IPS DF 19.7 (cell line): ENCODE measurements at places on chromosomes 7 and 10.

DNA sequence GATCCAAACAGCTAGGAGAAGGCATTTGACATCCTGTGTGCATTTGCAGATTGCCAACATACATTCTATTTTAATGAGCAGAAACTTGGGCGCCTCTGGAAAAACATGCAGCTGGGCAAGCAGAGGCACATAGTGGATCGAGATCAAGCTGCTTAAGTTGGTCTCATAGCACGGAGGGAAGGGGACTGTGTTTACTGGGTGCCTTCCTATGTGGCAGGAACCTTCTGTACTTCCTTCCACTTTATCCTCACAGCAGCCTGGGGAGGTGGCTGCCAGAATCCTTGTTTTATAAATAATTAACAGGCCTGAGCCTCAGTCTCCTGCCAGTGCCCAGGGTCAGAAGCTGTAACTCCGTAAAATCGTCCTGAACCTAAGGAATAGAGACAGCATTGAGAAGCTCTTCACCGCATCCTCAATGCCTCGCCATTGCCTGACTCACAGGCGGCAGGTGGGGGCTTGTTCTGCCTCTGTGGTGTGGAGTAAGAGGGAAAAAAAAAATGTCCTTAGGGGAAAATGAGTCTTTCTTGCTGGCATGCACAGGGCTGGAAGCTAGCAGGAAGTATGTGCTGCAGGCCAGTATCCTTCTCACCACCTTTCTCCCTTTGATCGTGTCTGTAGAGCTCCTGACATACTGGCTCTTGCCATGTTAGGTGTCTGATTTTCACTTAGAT, 6.2 kb downstream of the VWA2 start:
- no peak for DNase-seq

GRCh38 chr10:75211007-75211691, 553 bp downstream of the VDAC2 start:
- no peak for DNase-seq

- DNase-seq, result peak; percentile 20
Measured at GRCh38 chr7:54932818-54933543, 85.8 kb upstream of the EGFR start.

DNA sequence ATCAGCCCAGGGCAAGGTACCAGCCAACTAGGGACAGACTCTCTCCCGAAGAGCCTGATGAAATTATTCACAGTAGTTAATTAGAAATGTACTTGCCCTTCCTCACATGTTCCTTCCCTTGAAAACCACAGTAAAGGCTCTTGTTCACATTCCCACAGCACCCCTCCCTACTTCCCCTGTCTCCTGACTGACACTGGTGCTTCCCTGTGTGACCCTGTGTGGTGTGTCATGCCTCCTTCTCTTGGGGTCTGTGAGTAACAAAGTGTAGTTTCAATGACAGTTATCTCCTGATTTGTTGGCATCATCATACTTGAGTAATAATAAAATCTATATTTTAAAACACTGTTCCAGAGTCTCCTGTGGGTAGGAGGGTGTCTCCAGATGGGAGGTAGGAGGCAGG, 209.7 kb downstream of the ABCA13 start:
- no peak for DNase-seq

- DNase-seq, result no peak
Measured at GRCh38 chr10:128908499-128908898, 558.5 kb upstream of the MGMT start.

DNA sequence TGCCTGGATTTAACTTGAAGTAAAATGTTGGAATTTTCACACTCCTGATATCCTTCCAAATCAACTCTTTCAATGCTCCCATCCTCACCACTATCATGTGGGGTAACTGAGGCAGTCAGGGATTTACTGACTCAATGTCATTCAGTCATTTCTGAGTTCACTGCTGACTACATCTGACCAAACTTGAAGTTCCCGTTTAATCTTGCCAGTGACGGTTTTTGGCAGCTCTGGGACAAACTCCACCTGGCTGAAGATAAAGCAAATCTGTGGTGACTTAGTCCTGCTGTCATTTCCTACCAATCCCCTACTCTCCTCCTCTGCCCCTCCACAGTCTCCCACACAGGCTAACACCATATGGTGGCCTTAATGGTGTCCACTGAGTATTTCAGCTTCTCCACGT, 22.7 kb upstream of the ACSM6 start:
- DNase-seq, result no peak

DNA sequence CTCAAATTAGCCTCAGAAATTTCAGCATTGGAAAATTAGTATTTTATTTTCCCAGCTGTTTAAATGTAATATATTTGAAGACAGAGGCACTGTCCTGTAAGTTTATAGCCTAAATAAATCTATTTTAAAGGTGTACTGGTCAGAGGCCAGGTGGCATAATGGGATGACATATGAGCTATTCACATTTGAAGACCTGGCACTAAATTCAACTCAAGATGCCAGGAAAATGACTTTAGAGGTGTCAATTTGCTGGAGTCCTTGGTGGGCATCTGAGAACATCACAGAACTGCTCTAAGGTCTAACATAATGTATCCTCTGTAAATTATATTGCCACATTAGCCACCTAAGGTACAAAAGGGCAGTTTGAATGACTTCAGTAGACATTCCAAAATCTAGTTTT, 348.9 kb upstream of the BMPER start:
- DNase-seq, result no peak

GRCh38 chr10:31650010-31650409, 278.6 kb downstream of the ARHGAP12 start:
- DNase-seq, result no peak

DNA sequence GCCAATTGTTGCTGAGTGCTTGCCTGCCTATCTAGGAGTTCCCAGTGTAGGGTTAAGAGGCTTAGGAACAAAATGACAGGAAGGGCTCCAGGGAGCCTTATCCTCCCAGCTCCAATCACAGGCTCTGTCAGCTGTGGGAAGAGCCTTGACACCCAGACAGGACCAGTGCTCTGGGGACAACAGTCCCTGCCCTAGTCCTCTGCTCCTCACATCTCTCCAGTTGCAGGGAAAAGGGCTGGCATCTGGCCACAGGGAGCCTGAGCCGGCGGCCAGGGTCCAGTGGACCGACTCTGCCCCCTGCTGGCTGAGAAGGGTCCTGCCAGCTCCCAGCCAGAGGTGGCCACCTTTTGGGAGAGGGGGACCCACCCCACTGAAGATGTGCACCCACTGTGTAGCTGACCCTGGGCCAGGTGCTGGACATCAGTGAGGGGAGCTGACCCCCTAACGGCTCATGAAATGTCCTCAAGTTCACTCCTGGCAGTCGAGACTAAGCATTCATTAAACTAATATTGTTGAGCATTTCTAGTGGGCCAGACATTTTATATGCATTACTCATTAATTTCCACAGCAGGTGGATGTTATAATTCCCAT, 17.6 kb downstream of the DNAJB12 start:
- DNase-seq, result no peak

DNA sequence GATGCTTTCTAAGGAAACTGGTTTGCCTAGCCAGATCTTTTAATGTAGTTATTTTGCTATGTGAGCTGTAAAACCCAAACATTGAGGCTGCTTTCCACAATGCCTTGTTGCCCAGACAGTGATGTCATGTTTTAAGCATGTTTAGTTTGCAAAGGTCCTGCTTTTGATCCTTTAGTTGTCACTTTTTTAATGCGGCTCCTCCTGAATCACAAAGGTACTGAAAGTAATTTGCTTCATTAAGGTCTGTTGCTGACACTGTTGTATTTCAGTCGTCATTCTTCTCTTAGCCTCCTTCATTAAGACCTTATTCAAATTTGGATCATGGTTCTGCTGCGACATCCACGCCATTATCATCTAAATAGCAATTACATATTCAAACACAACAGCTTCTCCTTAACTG, 10.6 kb downstream of the RPA3 start:
- DNase-seq, result peak; percentile 12

- no peak for DNase-seq
Measured at GRCh38 chr7:95457947-95458346, 23.1 kb upstream of the PON2 start.

DNA sequence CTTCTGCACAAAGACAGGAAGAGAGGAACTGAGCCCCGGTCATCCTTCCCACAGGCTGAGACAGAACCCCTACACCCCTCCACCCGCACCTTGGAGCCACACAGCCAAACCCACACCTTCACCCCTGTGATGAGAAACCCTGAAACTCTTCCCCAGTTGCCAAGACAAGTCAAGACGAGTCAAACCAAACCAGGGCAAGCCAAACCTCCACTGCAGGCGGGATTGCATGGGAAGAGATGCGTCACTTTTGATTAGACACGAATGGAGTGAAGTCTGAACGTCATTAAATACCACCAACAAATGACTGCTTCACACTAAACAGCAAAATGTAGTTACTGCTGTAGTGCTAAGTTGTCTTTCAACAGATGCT, 73.8 kb downstream of the PRPF18 start:
- no peak for DNase-seq

DNA sequence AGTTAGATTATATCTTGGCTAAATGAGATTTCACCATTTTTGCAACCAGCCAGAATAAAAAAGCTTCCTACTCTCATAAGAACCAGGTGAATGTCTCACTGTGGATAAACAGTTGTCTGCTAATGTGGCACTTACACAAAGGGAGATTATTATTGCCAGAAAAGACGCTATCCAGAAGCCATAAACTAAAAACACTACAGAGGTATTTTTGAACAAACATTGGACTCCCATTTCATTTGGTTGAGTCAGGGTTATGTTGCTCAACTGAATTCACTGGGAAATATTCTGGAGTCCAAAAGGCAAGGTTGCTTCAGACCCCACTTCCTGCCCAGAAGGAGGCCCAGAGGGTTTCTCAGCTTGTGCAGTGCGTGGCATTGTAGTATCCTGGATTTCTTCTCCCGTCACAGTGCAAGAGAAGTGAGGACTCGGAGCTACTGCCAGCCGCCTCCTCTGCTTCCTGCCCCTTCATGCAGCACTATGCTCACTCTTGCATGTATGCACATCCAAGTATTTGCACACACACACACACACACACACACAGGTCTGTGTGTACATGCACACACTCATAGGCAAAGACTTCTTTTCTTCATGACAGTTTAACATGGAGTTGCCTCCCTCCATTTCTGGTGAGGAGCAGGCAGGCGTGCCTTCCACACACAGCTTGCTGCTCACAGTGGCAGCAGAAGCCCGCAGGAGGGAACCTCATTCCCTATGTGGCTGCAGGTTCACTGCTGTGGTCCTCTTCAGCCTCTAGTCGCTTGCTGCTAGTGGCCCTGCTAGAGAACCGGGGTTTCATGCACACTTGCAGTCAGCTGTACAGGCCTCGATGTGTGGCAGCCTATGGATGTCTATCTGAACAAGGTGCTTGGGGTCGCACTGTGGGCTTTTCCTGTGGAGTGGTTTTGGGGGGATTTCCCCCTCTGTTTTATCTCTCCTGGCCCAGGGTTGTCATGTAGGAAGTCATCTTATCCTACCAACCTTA, 10.1 kb downstream of the DENND10 start:
- DNase-seq, result no peak

DNA sequence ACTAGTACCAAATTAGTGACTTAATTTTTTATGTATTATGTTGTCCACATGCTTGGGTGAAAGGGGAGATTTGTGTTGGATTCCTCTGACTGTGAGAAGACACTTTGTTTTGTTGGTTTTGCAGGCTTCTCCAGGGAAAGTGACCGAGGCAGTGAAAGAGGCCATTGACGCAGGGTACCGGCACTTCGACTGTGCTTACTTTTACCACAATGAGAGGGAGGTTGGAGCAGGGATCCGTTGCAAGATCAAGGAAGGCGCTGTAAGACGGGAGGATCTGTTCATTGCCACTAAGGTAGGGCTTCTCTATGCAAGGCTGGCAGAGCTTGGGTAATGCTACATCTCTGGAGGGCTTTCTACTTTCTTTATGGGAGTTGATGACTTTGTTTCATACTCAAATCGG, 4.5 kb downstream of the AKR1E2 start:
- DNase-seq, result no peak

GRCh38 chr10:122637376-122637775, 62.3 kb downstream of the C10orf120 start:
- DNase-seq, result no peak

GRCh38 chr10:92761571-92761970, 71.8 kb downstream of the HHEX start:
- DNase-seq, result no peak

DNA sequence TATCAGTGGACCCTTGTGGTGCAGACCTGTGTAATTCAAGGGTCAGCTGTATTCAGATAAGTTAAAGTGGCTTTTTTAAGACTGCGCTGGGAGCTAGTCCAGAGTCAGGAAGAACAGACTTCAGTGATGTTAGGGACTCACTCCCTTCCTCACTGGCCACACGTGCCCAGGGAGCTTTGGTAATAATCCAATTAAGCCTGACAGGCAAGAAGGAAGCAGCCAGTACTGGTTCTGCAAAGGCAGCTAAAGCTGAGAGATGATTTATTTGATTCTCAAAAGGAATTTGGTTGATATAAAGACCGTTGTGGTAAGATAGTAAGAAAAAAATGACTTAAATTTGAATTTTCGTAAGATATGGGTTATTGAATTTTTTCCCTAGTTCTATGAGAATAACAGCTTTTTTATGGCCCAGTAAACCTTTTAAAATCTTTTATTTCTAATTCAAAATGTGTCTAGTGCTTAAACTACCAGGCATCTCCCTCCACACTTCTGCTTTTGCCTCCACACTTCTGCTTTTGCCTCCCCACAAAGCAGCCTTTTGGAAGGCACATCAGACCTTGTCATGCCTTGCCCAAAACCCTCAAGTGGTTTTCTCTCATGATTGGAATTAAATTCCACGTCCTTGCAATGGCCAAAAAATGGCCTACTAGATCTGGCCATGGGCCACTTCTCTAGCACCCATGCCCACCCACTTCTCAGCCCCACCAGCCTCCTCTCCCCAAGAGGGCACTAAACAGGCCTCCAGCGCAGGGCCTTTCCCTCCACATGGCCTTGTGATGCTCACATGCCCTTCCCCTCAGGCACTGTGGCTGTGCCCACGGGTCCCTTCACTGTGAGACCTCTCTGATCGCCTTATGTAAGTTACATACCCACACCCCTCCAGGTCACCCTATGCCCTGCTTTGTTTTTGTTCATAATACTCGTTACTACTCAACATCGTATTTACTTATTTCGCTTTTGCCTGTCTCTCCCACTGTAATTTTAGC, 92.5 kb downstream of the POU6F2 start:
- no peak for DNase-seq

DNA sequence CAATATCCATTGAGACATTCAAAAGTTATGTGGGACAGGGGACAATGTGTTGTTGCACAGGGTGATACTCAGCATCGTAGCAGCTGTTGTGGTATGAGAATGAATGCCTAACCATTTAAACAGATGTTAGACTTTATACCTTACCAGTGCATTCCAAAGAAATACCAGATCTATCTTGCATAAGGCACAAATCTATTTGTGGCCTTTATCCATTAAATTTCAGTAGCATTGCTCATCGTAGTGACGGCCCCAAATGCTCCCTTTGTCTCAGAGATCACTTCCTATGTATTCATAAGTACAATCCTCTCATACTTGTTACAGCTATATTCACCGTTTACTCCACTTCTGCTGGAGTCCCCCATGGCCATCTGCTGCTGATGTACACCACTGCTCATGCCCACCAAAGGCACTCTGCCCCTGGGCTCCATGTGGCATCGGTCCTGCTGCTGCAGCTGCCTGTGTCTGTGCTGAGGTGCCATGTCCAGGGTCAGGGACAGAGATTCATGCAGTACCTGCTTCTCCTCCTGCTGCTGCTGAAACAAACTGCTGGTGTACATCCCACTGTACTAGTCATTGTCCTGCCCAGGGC, 96.3 kb downstream of the CPED1 start:
- no peak for DNase-seq
